ENCODE measurements at places on chromosomes 2 and 18.

GRCh38 chr2:217798743-217799562 lies 203.8 kb downstream of the TNS1 start:
- DNase-seq, result no peak

- DNase-seq, result no peak
These were observed 269.1 kb downstream of the TMX3 start for GRCh38 chr18:68445668-68446426.

GRCh38 chr2:23925702-23926289 lies 1.1 kb downstream of the ATAD2B start:
- DNase-seq, result peak; percentile 24

- DNase-seq, result no peak
These were observed 117.9 kb downstream of the SPHKAP start for GRCh38 chr2:228063558-228063957.

DNA sequence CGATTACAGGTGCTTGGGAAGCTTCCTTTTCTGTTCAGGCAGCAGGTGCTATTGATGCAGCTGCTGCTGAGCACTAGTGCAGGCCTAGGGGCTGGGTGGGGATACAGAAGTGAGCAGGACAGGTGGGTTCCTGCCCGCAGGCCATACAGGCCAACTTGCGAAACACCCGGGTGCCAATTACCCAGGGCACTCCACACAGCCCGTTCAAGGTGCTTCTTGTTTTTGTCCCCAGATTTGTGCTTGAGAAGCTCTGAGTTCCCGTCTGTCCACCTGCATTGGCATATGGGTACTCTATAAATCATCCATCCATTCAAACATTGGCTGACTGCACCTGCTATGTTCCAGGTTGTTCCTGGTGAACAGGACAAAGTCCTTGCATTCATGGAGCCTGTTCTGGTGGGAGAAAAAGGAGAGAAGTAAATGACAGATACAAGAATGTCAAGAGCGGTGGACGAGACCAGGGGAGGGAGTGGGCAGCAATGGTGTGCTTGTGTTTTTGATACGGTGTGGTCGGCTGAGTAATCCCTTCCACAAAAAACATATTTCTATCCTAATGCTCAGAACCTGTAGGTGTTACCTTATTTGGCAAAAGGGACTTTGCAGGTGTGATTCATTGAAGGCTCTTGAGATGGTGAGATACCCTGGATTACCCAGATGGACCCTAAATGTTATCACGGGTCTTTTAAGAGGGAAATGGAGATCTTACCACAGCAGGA lies 31.4 kb downstream of the SH3BP4 start:
- DNase-seq, result no peak

Measured in stimulated activated CD8-positive, alpha-beta memory T cell treated with anti-CD3 and anti-CD28 coated beads, Interleukin-2, amount 100 ng/mL, for 1 hour (primary cell).